ENCODE measurements at places on chromosomes 5 and 9.

DNA sequence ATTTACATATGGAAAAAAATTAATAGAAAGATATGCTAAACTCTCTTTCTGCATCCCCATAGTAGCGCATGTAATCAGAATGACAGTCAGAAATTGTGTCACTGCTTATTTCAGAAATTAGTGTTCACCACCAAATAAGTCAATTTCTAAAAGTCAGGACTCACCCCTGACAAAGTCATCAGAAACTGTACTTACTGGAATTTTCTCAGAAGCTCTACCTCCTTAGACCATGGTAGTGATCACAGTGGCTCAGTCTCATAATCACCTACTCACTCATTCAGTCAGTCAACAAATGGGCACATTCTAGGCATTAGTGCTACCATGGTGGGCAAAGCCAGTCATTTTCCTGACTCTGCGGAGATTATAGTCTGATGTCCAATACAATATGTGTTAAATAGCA lies 22.0 kb downstream of the THBS4 start:
- no peak for DNase-seq

- no peak for DNase-seq
These were observed 28.6 kb upstream of the TAS2R1 start for GRCh38 chr5:9658706-9659105.

DNA sequence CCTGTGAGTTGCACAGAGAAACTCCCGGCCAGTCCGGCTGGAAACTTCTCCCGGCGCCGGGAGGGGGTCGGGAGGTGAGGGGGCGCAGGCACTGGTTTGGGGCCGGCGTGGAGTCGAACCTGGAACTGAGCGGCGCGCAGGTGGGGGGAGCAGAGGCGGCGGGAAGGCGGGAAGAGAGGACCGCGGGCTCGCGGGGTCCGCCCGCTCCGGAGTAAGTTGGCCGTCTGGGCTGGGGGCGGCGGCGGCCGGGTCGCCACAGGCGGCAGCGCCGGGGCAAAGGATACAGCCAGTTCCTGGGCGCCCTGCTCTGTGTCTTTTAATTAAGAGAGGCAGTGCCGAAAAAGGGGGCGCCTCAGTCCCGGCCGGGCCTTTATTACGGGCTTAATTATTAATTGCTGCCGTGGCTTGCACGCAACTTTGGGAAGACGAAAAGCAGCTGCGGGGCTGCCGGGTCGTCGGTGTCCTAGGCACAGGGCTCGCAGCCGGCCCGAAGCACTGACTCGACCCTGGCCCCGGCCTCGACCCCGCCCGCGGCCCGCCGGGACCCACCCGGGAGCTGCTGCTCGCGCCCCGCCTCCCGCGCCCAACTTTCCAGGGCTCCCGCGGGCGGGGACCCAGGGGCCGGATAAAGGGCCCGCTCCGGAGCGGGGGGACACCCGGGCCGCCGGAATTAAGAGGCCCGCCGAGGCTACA lies 1.1 kb downstream of the NTNG2 start:
- DNase-seq, result no peak

DNA sequence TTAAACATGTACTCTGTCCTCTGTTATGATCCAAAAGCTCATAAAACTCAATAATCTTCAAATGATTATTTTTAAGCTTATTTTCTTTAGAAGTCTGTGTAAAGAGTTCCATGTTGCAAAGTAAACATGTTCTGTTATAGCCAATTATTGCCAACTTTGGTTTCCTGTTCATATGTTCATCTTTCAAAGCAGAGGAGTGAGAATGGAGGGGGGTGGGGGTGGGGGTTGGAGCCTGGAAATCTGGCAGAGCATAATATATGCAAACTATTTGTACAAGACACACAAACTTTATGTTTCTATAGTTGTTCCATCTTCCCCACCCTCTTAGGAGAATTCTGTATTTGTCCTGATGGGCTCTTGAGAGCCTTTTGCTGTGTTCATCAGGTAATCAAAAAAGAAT lies 135.0 kb downstream of the STARD4 start:
- no peak for DNase-seq

GRCh38 chr5:170896779-170897178 lies 35.0 kb downstream of the RANBP17 start:
- no peak for DNase-seq

DNA sequence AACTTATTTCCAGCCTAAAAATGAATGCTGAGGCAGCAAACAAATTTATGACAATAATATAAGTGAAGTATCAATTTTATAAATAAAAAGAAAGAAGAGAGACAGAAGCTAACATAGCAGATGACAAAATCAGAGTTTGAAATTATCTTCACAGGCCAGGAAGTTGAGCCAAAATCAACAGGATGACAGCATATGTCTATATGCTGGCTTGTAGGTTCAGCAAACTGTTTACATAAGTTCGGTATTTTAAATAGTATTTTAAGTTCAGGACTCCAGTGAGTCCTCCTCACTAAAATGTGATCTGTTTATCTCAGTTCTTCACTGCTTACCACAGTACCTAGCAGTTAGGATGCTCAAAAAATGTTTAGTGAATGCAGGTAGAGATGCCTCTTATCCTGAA lies 359.6 kb upstream of the SMC2 start:
- DNase-seq, result no peak

DNA sequence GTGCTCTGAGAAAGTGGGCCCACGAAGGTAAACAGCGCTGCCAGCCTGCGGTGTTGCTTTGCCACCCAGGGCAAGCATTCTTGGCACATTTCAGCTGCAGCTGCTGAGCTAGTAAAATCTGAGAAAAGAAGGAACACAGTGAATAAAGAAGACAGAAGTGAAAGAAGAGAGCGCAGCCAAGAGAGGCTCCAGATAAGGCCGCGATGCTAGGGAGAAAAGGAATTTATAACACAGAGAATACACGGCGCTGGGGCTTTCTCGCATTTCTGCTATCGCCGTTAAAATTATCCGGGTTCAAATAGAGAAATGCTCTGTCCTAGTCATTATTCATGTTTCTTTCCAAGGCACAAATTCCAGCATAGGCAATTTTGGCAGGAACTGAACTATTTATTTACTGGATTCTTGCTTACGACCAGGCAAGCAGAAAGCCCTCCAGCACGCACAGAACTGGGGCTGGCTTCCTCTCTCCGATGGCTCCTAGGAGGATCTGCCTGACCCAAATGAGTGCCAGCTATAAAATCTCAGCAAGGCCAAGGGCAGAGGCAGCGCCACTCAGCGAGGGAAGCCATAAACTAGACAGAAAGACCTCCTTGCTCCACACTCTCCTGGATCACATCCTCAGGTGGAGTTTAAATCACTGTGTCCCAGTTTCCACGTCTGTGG lies 111.2 kb downstream of the ATPSCKMT start:
- no peak for DNase-seq

- DNase-seq, result no peak
These were observed 134.9 kb downstream of the TMEM167A start for GRCh38 chr5:82942083-82942881.

GRCh38 chr5:146851133-146851532 lies 27.4 kb downstream of the PPP2R2B start:
- DNase-seq, result no peak

GRCh38 chr5:106321242-106321641 lies 1349.5 kb downstream of the EFNA5 start:
- DNase-seq, result no peak

GRCh38 chr9:136901516-136902258 lies 15.4 kb downstream of the TRAF2 start:
- DNase-seq, result peak; percentile 66

DNA sequence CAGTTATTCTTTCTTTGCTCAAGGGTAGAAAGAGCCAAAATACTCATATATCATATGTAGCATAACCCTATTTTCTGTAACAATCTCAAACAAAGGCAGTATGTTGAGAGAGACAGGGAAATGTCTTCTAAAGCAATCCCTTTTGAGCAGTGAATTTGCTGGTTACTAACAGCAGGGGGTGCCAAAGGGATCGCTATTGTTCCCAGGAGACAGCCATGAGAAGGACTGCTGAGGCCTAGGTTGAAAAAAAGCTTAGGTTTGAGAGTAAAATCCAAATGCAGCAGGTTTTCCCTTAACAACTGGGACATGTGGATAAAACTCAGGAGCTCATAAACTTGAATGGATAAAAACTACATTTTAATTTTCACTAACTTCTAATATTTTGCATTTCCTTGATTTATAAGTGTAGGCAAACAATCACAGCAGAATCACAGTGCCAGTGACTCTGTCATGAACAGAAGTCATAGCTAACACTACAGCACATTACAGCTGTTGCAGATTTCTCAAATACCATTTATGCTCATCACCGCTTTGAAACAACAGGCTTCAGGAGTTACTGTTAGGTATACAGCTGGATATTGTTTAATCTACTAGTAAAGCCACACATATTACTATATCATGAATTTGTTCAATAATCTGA lies 148.4 kb downstream of the MAPKAP1 start:
- DNase-seq, result peak; percentile 19

- DNase-seq, result no peak
These were observed 165.3 kb downstream of the TAF11L14 start for GRCh38 chr5:17799521-17799920.

GRCh38 chr9:114090798-114091197 lies 8.3 kb downstream of the KIF12 start:
- DNase-seq, result no peak

DNA sequence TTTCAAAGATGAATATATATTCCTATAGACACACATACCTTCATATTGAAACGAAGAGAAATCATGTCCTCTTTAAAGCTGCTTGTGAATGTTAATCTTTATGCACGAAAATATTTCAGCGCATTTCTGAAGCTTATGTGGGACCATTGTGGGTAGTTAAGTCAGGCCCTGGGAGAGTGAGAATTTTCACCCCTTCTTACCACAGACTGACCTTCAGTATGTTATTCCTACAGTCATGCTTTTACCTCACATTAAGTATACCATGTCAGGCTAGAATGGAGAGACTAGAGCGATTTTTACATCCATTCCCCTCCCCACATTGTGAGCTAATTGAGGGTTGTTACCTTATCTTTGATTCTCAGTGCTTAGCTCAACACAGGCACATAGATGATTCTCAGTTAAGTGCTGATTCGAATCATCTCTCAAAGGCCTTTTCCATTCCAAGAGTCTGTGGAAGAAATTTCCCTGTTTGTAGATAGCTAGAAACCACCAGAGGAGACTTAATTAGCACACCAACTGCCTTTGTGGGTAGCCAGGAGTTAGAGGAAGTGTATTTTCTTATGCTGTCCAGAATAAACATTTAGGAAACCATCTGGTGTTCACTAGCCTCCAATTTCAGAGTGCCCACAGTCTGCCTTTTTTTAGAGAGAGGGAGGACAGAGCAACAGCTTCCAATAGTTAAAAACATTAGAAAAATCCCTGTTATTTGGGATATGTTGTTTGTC lies 110.5 kb downstream of the MEGF10 start:
- DNase-seq, result no peak

DNA sequence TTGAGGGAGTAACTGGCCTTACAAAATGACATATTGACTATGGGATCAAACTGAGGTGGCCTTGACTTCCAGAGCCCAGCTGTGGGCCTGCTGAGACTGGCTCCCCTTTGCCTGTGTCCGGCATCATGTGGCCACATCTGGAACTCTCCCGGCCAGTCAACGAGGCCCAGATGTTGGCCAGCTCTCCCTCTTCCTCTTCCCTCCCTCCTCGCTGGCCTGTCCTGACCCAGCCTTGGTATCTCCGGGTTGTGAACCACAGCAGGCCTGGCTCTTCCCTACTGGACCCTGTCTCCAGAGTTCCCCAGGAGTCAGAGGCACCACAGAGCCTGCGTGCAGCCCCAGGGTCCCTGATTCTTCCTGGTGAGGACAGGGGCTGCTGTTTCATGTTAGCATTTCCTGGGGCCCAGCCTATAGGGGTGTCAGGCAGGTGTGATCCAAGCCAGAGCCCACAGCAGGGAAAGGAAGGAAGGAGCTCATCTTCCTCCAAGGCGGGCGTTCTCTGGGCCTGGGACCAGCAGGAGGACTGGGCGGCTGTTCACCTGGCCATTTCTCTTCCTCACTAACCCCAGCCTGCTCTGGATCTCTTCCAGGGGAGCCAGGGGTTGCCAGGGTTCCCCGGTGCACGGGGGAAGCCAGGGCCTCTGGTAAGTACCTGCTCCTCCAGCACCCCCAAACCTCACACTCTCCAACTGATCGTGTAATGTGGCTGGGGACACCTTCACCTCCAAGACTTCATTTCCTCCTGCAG lies 81.2 kb downstream of the COL27A1 start:
- DNase-seq, result no peak

DNA sequence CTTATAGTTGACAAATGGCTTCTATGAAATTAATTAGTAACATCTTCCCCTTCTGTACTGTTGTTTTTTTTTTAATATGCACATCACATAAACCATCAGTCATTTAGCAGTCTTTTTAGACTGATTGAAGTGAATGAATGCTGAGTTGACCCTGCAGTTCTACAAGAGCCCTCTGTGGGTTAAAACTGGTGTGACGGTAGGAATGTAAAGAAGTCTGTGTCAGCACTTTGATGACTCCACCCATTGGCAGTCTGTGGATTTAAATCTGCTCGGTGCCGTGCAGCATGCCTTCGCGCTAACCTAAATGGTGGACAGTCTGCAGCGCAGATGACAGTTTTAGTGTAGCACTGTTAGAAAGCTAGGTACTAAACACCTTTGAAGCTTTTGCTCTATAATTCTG lies 3.1 kb downstream of the GTF3C4 start:
- no peak for DNase-seq

DNA sequence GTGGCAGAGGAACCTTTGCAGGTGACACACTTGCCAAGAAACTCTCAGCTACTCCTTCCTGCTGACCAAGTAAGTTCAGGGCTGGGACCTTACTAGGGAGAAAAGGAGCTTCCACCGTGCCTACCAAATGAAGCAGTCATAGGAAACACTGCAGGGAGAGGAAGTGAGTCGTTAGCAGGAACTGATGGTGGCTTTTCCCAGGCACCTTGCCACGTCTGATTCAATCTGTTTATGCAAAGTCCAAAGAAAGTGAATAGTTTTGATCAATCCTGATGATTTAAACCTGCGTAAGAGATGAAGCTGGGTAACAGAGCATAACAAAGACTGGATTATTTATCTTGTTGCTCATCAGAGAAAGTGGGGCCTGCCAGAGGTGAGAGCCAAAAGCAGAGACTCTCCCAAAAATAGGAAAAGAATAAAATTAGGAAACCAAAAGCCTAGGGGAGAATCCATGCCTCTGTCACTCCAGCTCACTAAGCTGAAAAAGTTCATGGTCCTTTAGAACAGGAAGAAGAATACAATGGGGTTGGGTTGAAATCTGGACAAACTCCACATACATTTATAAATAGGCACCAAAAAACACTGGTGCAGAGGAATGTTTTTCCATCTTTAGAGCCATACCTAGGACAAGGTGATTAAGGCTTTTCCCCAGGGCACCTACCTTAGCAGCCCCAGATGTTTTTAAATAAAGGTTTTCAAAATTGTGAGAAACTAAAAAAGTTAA lies 9.3 kb upstream of the PFDN1 start:
- DNase-seq, result no peak

DNA sequence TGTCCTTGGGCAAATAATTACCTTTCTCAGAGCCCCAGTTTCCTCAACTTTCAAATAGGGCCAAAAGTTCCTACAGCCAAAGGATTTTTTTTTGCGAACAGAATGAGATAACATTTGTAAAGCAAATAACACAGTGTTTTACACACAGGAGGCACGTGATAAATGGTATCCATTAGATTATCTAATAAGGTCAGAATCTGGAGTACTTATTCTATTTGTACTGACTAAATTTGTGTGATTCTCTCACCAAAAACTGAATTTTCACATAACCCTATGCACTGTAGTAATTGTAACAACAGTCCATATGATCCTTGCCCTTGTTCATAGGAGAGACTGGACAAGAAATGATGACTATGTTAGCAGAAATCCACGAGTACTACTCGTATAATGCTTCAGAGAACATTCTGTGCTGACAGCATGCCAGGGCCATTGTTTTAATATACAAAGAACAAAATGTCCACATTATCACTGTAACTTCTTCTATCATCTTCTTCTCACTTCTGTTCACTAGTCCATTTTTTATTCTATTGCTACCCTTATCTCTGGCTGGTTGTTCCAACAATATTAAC lies 13.9 kb upstream of the FEM1C start:
- DNase-seq, result no peak

GRCh38 chr5:159951387-159951786 lies 35.1 kb downstream of the ADRA1B start:
- DNase-seq, result no peak
